Central memory CD8-positive, alpha-beta T cell (primary cell): ENCODE measurements at places on chromosomes 7 and 10.

DNA sequence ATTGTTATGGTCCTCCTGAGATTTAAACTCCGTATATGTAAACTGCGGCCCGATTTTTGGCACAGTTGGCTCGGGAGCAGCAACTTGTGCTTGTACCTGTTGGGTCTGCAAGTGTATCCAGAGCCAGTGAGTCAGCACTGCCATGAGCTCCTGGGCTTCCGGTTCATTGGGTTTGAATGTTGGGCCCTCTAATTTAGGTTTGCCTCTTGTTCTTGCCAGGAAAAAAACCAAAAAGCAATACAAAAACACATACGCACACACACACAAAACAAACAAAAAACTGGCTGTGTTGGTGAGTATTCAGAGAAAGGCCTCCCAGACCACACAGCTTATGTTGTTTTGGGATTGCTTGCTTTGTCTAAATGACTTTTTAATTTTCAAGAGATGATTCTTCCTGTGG lies 26.3 kb downstream of the SND1 start:
- peaks cover 10% of the 10 kb centered on the region for H3K36me3 ChIP-seq
- H3K4me3 ChIP-seq: no peak overlapping the region
- no peak overlapping the region for H3K27ac ChIP-seq

DNA sequence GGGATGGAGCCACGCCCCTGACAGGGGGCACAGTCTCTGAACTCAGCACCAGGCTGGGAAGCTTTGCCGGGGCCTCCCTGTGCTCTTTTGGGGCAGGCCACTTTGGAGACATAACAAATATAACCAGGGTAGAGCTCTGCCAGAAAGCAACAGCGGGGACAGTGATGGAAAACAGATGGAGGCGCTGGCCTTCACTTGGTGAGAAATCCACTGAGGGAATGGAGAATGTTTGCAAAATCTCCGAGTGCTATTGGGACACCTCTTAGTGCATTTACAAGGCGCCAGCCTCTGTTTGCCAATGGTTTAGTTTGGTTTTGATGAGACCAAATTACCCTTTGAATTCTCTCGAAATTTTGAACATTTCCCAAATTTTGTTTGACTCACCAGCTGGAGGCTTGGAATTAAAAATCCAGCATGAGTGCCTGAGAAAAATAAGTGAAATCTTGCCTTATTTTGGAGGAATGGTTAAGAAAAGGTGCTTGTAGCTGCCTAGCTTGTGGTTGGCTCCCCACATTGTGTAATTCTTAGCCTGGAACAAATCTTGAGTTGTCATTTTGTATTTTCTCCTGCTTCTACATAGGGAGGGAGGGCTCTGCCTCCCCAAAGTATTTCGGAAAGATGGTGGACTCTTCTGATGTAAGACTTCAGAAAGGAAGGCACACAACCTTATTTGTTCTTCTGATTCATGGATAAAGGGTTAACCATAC lies 980.5 kb downstream of the LRMDA start:
- H3K4me1 ChIP-seq: no peaks in the 10 kb centered on the region
- H3K27ac ChIP-seq: no peak overlapping the region
- H3K27me3 ChIP-seq: no peaks in the 10 kb centered on the region
- H3K4me3 ChIP-seq: no peak overlapping the region

- peak overlapping the region; percentile 77 for H3K4me3 ChIP-seq
- peaks cover 47% of the 10 kb centered on the region for H3K4me1 ChIP-seq
- peaks cover 80% of the 10 kb centered on the region for H3K27me3 ChIP-seq
- no peak for DNase-seq
- H3K27ac ChIP-seq: peak overlapping the region; percentile 36
These were observed 1.3 kb downstream of the HMX3 start for GRCh38 chr10:123136806-123137642.

GRCh38 chr10:72336259-72337038 lies 18.3 kb downstream of the DNAJB12 start:
- no peaks in the 10 kb centered on the region for H3K27me3 ChIP-seq
- H3K36me3 ChIP-seq: peaks cover 27% of the 10 kb centered on the region
- H3K4me1 ChIP-seq: peaks cover 70% of the 10 kb centered on the region

- no peaks in the 10 kb centered on the region for H3K4me1 ChIP-seq
- no peak overlapping the region for H3K27ac ChIP-seq
- H3K4me3 ChIP-seq: no peak overlapping the region
- H3K36me3 ChIP-seq: peaks cover 2% of the 10 kb centered on the region
These were observed 851.0 kb downstream of the KCNMA1 start for GRCh38 chr10:76786504-76787072.

GRCh38 chr7:68707159-68707558 lies 891.1 kb upstream of the AUTS2 start:
- H3K4me1 ChIP-seq: no peaks in the 10 kb centered on the region
- H3K4me3 ChIP-seq: no peak overlapping the region
- no peak for DNase-seq
